ENCODE measurements at places on chromosomes 5 and 9.

DNA sequence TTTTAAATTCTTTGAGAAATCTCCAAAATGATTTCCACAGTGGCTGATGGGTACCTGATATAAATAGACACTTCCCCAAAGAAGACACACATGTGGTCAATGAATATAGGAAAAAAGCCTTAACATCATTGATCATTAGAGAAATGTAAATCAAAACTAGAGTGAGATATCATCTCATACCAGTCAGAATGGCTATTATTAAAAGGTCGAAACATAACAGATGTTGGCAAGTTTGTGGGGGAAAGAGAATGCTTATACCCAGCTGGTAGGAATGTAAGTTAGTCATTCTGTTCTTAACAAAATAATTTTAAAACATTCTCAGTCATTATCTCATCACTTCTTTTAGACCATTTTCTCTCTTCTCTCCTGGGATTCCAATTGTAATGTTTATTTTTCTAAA, 1666.0 kb upstream of the ACO1 start:
- no peaks in the 10 kb centered on the region for H3K36me3 ChIP-seq
- DNase-seq: no peak
- no peaks in the 10 kb centered on the region for H3K4me1 ChIP-seq
- no peak overlapping the region for H3K27ac ChIP-seq
- H3K4me3 ChIP-seq: no peak overlapping the region

- DNase-seq: no peak
- H3K36me3 ChIP-seq: no peaks in the 10 kb centered on the region
- no peaks in the 10 kb centered on the region for H3K27me3 ChIP-seq
- H3K4me1 ChIP-seq: no peaks in the 10 kb centered on the region
- no peak overlapping the region for H3K27ac ChIP-seq
These were observed 254.8 kb upstream of the PPP1R2B start for GRCh38 chr5:156595132-156595787.

DNA sequence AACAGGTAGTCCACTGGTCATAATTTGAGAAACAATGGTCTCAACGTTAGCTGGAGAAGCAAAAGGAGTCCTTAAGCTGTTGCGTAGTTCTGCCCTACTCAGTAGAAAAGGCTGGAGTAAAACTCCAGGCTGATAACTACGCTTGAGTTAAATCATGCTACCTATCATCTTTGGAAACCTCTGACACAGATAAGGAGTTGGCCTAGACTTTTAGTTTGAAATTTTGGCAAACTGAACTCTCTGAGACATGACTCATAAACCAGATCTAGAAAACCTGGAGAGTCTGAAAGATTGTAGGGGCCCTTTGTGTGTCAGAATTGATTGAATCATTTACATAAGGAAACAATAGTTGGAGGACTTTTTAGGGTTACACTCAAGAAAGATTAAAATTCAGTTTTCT, 26.3 kb downstream of the NMUR2 start:
- H3K27me3 ChIP-seq: no peaks in the 10 kb centered on the region
- no peaks in the 10 kb centered on the region for H3K36me3 ChIP-seq
- no peaks in the 10 kb centered on the region for H3K4me1 ChIP-seq
- no peak for DNase-seq
- no peak overlapping the region for H3K4me3 ChIP-seq
- no peak overlapping the region for H3K27ac ChIP-seq

DNA sequence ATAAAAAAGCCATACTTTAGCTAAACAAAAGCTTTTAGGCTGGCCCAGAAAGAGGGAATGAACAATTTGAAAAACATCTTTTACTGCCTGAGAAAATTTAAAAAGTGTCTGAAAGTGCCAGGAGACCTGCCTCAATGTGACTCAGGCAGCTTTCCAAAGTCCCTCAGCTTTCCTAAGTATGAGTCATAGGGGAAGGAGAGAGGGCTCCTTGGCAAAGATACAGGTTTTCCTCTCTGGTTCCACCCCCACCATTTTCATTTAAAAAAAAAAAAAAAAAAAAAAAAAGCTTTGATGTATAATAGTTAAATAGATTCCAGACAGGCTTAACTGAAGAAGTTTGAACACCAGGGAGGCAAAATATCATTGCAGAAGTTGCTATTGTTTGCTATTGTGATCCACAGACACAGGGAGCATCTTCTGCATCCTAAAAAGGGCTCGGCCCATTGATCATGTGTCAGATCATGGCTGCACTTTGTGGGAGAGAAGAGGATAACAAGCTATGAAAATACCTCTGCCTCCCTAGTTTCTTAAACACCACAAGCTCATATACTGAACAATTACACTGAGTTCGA, 71.5 kb downstream of the MRPS27 start:
- no peak overlapping the region for H3K27ac ChIP-seq
- peaks cover 4% of the 10 kb centered on the region for H3K4me1 ChIP-seq
- H3K4me3 ChIP-seq: no peak overlapping the region
- no peaks in the 10 kb centered on the region for H3K27me3 ChIP-seq

DNA sequence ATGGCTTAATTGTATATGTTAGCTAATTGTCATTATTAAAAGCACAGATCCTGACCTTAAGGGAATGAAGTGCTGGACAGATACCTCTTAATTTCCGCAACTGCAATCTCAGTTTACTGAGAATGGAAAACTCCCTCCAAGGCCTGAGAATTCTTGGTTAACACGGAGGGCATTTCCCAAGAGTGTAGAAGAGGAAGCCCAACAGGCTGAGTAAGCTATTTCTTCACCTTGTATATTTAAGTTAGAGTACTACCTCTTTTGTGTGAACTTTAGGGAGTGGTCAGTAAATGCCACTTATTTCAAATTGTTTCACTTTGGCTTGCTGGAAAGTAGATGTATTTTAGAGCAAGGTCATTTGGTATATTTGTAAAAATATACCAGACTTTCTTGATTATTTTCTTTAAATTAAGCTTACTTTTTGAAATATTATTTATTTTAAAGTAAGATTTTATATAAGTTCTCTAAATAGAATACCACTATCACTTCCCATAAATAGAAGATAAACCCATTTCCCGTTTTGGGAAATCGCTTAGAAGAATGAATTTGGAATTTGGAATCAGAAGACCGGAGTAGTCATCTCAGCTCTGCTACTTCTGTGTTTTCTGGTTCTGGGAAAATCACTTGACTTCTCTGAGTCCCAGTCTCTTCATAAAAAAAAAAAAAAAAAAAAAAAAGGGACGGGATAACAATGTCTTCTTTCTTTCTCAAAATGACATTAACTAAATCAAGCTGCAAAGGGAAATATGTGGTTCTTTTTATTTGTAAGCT, 26.0 kb upstream of the C9orf72 start:
- peak overlapping the region; percentile 9 for H3K27ac ChIP-seq
- DNase-seq: no peak
- no peaks in the 10 kb centered on the region for H3K36me3 ChIP-seq
- H3K4me3 ChIP-seq: no peak overlapping the region
- no peaks in the 10 kb centered on the region for H3K4me1 ChIP-seq

DNA sequence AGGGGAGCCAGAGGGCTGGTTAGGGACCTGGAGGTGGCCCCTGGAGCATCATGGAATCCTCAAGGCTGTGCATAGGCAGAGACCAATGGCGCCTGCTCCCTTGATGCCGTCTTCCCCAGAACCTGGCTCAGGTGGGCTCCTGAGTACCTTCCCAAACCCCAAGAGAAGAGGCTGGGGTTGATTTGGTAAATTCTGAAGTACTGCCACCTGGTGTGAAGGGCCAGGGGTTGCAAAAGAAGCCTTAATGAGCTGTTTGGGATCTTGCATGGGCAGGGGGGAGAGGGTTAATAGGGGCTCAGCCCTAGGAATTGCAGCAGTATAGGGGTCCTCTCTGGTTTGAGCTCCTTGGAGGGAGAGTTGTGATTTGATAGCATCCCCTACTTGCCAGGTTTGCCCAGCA, 52.1 kb downstream of the CYSTM1 start:
- no peak for DNase-seq
- no peak overlapping the region for H3K4me3 ChIP-seq
- H3K27ac ChIP-seq: no peak overlapping the region
- no peaks in the 10 kb centered on the region for H3K4me1 ChIP-seq

GRCh38 chr9:112848316-112849151, 42.1 kb downstream of the SLC46A2 start:
- no peaks in the 10 kb centered on the region for H3K36me3 ChIP-seq
- no peaks in the 10 kb centered on the region for H3K27me3 ChIP-seq
- no peak for DNase-seq
- no peak overlapping the region for H3K4me3 ChIP-seq
- no peak overlapping the region for H3K27ac ChIP-seq
- no peaks in the 10 kb centered on the region for H3K4me1 ChIP-seq

GRCh38 chr5:127343313-127343712, 52.7 kb downstream of the MEGF10 start:
- H3K4me1 ChIP-seq: no peaks in the 10 kb centered on the region
- peaks cover 7% of the 10 kb centered on the region for H3K27me3 ChIP-seq
- no peak overlapping the region for H3K4me3 ChIP-seq
- H3K27ac ChIP-seq: no peak overlapping the region
- no peak for DNase-seq

DNA sequence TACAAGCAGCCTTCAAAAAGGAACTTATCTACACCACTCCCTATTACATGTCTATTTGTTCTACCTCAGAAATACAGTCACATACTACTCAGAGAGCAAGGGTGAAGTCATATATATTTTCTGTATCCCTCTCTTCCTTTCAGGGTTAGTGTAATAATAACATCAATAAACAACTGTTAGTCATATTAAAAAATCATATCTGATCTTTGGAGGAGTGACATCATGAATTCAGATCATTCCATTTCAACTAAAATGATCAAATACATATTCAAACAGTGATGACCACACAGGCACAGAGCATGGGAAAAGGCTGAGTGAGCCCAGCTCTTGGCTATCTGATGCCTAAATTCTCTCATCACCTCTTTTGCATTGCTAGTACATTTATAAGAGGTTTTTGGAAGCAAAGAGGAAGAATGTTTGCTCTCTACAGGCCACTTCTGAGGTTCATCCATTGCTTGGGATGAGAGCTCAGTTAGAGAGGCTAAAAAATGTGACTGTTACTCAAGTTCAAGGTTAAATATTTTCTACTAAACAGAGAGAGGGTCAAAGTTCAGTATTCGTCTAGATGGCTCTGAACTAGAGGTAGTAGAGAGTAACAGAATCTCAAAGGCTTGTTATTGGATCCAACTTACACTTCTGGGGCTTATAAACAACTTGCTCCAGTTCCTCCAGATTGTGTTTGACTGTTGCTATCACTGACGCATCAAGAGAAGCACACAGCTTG, 39.0 kb downstream of the RIGI start:
- DNase-seq: no peak
- peak overlapping the region; percentile 36 for H3K27ac ChIP-seq
- H3K4me1 ChIP-seq: no peaks in the 10 kb centered on the region
- no peaks in the 10 kb centered on the region for H3K27me3 ChIP-seq
- H3K36me3 ChIP-seq: no peaks in the 10 kb centered on the region

DNA sequence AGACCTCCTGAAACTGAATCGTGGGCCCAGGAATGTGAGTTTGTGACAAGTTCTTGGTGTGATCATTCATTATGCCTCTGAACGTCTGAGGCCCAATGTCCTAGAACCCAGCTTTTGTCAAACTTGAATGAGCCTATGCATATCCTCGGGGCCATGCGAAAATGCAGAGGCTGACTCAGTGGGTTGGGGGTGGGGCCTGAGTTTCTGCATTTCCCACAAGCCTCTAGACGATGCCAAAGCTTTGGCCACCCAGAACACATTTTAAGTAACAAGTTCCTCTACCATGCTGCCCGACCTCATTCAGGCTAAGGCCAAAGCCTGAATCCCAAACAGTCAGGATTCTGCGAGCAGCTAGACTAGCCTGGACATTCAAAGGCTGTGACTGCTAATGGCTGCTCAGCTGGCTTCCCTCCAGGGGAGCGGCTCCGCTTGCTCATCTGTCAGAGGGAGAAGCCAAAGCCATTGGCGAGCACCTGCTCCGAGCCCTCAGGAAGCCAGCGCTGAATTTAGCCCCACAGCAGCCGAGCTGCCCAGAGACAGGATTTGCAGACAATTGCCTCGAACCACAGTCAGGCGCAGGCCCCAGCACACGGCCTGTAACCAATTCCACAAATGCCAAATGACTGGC, 177.5 kb downstream of the ZDHHC21 start:
- no peak overlapping the region for H3K4me3 ChIP-seq
- H3K36me3 ChIP-seq: no peaks in the 10 kb centered on the region
- H3K27me3 ChIP-seq: no peaks in the 10 kb centered on the region
- DNase-seq: no peak
- H3K27ac ChIP-seq: no peak overlapping the region

DNA sequence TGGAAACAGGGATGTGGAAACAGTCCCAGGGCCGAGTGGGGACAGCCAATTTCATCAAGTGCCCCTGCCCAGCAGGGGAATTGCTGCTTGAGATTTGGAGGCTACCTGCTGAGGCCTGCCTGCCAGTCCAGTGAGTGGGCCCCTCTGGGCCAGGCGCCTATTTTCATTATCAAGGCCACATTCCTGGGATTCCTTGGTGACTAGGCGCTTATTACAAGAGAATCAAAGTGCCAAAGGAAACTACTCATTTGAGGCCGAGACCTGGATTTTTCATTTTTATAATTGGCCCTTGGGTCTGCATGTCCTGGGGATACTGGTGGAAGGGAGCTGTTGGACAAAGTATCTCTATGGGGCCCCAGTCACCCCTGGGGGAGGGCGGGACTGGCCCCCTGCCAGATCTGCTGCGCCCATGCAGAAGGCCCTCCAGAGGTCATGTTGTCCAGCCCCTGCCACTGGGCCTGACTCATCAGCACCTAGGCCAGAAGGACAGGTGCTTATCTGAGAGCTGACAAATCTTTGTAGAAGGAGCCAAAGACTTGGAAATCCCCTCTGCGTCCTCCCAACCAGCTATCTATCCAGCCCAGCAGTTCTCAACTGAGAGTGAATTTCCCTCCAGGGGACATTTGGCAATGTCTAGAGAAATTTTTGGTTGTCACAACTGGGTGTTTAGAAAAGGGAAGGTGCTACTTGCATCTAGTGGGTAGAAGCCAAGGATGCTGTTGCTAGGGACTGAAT, 45.6 kb downstream of the FOXI1 start:
- H3K4me3 ChIP-seq: no peak overlapping the region
- H3K36me3 ChIP-seq: no peaks in the 10 kb centered on the region
- DNase-seq: no peak
- no peaks in the 10 kb centered on the region for H3K4me1 ChIP-seq
- no peak overlapping the region for H3K27ac ChIP-seq
- H3K27me3 ChIP-seq: no peaks in the 10 kb centered on the region

DNA sequence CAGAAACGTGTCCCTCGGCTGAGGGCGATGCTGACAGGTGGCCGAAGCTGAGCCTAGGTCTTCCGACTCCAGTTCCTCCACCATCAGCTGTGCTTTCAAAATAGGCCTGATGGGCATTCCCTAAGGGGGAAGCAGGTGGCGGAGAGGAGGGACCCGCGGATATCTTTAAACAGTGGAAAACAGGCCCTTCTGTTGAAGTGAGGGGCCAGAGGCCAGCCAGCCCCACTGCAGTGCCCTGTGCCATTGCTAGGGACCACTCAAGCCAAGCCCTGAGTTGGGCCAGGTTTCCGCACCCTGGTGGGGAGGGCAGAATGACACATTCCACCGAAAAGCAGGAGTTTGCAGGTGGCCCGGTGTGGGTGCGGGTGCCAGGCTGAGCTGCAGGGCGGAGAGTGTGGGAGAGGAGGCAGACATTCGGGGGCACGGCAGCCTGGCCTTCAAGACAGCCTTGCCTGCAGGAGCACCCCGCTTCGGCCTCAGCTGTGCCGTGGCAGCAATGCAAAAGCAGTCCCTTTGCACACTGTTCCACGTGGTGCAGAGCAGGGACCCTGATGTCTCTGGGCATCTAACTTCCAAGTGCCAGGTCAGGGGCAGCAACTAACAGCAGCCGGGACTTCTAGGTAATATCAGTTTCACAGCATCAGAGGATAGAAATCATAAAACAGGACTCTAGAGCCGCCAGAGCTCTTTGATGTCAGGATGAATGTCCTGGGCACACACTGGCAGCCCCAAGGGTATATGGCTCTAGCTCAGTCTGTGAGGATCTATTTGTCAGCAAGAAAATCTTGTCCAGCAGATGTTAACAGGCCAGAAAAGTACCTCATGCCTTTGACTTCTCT, 17.2 kb downstream of the HNRNPH1 start:
- no peaks in the 10 kb centered on the region for H3K27me3 ChIP-seq
- H3K27ac ChIP-seq: no peak overlapping the region
- H3K4me1 ChIP-seq: no peaks in the 10 kb centered on the region
- no peak overlapping the region for H3K4me3 ChIP-seq
